ENCODE measurements at places on chromosomes 12 and 14.

- DNase-seq: no peak
Observed at GRCh38 chr14:103692159-103692558, 23.1 kb downstream of the XRCC3 start.

DNA sequence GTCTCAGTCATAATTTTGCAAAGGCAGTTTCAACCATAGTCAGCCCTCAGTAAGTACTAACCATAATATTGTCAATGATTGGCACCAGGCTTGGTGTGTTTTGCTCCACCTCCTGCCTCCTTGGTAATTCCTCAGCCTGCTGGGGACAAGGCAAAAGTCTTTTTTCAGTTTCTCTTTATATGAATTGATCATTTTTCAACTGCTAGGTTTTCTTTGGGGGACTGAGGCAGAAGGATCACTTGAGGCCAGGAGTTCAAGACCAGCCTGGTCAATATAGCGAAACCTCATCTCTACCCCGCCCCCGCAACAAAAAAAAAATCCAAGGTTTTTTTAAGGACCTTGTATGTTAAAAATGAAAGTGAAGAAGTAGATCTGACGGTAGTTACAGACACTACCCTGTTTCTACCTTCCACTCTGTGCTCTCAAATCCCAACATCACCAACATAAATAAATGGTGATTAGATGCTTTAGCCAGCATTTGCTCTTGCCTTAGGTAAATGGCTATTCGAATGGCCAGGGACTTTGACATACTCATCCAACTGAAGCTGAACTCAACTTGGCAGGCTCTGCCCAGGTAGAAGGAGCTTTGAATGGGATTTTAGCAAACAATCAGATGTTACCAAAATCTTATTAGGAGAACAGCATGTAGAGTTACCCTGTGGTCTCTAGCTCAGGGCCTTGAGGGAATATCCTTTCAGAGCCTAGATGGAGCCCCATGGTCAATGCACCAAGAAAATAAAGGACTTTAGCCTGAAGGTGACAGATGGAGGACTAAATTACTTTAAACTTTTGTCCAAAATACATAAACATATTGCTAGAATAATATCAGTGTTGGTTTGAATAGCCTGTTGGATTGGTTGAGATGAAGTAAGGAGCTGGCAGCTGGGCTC is 126.9 kb upstream of the AMIGO2 start:
- DNase-seq: no peak

- DNase-seq: no peak
Observed at GRCh38 chr12:67939611-67940010, 49.6 kb upstream of the IFNG-AS1 start.

GRCh38 chr14:94307410-94307992 is 14.4 kb upstream of the SERPINA10 start:
- no peak for DNase-seq

DNA sequence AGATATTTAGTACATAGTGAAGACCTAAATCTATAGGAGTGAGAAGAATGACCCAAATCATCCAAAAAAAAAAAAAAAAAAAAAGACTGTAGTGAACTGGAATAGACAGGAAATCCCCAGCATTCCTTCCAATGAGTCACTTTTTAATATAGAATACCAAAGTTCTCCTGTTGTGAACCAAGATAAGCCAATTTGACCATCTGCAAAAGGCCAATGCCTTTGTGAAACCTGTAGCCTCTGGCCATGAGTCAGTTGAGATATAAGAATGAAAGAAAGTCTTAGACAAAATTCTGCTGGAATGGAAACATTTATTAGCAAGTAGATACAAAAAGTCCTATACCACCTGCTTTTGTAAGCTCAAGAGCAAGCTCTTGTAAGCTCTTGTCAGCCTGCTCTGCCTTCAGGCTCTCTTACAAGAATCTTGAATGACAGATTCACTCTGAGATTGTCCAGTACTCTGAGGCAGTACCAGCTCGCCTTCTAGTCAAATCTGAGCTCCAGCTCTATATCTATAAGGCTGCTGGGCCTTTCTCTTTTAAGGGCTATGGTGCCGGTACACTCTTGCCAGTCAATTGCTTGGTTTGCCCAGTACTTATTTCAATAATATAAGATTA is 243.0 kb upstream of the TMTC1 start:
- DNase-seq: no peak

DNA sequence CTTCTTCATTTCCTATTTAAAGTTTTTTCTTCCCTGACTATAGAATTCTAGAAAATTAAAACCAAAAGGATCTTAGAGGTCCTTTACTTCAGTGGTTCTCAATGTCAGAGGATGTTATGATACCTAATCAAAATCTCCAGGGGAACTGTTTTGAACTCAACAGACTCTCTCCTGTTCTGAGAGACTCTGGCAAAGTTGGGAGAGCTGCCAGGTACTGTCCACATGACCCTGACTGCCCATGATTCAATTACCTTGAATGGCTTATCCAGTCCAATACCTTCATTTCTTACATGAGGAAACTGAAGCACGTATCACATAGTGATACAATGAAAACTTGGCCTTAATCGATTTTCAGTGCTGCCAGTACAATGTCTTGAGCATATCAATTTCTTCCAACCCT is 16.6 kb downstream of the ALKBH1 start:
- no peak for DNase-seq

DNA sequence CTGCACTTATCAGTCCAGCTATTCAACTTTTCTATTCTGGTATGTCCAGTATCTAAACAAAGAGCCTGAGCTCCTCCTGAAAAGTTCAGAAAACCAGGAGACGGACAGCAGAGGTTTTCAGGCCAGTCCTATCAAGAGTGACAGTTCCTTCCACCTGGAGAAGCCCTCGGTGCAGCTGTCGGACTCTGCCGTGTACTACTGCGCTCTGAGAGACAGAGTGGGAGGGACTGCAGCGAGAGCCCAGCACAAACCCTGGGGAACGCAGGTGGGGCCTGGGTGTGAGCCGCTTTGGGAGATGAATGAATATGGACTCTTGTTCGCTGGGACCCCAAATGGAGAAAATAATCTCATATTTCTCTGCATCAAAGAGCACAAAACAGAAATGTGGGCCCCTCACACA is 329.8 kb upstream of the OR4E1 start:
- DNase-seq: no peak

DNA sequence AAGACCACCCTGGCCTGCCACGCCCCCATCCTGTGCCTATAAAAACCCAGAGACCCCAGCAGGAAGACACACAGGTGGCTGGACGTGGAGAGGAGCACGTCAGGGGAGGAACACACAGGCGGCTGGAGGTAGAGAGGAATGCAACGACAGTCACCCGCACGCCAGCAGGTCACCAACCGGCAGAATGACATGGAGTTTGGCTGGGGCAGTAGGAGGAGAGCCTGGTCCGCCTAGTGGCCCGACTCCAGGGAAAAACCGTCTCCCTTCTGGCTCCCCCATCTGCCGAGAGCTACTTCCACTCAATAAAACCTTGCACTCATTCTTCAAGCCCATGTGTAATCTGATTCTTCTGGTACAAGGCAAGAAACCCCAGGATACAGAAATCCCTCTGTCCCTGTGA is 62.7 kb upstream of the KCNH3 start:
- no peak for DNase-seq

DNA sequence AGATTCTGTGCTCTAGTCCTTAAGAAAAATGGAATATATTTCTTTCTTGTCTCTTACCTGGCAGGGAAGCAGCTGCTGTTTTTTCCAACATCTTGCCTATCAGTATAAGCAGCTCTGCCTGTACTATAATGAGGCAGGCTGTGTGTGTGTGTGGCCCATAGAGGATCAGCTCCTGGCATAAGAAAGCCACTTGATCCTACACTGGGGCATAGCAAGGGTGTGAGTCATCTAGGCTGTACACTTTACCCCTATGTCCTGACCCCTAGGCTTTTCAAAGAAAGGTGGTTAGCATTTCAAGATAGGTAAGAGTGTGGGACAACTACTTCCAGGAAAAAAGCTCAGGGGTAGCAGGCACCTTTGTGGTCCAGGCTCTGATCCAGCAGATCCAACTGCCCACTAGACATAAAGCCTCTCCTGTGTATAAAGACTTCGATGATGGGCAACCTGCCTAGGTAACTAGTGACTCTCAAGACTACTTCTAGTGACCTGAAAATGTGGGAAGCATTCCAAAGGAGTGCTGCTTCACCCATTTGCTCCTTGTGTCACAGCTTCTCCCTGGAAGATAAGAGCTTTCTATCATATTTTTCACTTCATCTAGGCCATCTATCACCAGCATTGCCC is 4.9 kb upstream of the SENP1 start:
- no peak for DNase-seq

DNA sequence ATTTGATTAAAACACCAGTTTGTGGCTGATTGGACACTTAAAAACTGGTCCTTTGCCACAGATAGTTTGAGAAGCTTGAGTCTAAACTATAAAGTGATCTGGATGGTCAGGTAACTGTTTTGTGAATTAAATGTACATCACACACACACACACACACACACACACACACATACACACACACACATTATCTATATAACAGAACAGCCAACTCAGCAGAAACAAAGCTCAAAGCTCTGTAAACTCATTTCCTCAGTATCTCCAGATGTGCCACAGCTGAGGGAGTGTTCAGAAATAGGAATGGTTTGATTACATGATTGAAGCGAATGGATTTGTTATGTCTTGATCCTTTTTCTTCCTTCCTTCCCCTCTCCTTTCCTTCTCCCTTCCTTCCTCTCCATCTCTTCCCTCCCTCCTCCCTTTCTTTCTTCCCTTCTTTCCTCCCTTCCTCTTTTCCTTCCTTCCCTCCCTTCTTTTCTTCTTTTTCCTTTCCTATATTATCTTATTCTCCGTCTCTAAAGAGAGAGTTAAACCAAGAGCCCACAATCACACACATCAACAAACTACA is 100.3 kb downstream of the LLPH start:
- DNase-seq: no peak

GRCh38 chr14:95698287-95698686 is 12.1 kb downstream of the TCL1B start:
- no peak for DNase-seq

DNA sequence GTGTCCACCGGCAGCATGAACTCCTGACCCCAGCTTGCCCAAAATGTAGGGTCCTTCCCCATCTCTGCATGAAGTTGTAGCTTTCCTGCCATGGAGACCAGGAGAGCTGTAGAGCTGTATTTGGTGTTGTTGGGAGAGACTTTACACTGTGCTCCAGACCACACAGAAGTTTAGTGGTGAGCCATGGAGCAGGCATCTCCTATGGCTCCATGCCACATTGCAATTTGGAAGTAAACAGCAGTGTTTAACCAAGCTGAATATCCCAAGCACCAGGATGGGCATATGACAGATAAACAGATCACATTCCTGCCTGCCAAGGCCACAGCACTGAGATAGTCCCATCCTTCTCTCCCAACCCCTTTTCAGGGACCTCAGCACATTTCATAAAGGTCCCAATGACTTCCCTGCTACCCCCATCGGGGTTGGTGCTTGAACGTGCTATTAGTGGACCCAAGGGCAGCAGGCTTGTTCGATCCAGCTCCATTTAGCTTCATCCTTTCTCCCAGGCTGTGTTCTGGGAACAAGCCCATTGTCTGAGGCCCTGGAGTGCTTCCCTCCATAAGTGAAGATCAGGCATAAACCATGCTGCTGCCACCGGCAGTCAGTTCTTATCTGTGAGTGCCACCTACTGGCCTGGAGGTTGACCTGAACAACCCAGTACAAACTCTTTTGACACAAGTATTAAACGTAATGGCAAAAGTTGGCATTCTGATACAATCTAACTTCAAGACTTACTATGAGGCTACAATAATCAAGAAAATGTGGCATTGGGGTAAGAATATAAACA is 172.3 kb upstream of the ATXN7L3B start:
- DNase-seq: no peak

GRCh38 chr14:87888136-87888999 is 104.6 kb downstream of the GALC start:
- no peak for DNase-seq

- no peak for DNase-seq
Observed at GRCh38 chr12:113812411-113813228, 153.5 kb downstream of the RBM19 start.

- DNase-seq: no peak
Observed at GRCh38 chr12:52756281-52756960, 20.7 kb downstream of the KRT76 start.

GRCh38 chr12:25155022-25155576 is 39.9 kb downstream of the DNAI7 start:
- DNase-seq: no peak

GRCh38 chr12:131473741-131474709 is 236.9 kb upstream of the SFSWAP start:
- no peak for DNase-seq

DNA sequence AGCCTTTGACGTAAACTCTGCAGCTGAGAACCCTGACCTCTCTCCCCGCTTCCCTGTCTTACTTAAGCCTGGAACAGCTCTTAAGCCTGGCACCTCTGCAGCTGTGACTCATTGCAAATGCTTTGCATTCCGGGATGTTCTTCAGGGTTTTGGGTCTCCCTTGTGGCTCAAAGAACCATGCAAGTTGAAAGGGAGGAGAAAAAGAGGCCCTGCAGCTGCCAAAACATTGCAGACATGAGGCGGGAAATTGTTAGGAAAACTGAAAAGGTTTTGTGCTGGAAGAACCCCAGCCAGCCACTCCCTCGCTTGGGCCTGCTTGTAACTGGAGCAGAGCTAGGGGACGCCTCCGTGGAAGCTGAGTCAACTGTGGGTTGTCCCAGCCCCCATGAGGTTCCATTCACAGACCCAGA is 60.2 kb upstream of the FERMT2 start:
- no peak for DNase-seq

All from stimulated activated CD4-positive, alpha-beta T cell treated with anti-CD3 and anti-CD28 coated beads, Interleukin-12 subunit alpha, Interleukin-12 subunit beta, amount 100 ng/mL, for 4 hours (primary cell).